Left ventricle myocardium superior (tissue), 1 donor: ENCODE measurements at places on chromosomes 7 and 10.

- no peak for DNase-seq
These were observed 4.6 kb downstream of the GPR15LG start for GRCh38 chr10:84178160-84178609.

DNA sequence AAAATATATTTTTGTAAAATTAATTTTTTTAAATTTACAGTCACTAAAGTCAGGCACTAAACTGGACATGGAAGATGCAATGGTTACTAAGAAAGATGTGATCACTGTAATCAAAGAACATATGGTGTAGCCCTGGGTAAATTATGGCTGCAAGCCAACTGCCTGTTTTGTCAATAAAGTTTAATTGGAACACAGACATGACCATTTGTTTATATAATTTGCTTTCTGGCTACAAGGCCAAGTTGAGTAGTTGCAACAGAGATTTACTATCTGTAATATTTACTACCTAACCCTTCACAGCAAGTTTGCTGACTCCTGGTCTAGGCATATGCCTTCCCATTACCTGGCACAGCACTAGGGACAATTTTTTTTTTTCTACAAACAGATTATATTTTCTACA is 448.9 kb downstream of the ADRA2A start:
- DNase-seq, result no peak

GRCh38 chr7:45977256-45977780 is 56.2 kb upstream of the IGFBP3 start:
- no peak for DNase-seq

- DNase-seq, result no peak
These were observed 393.5 kb upstream of the ADARB2 start for GRCh38 chr10:2130705-2131305.

DNA sequence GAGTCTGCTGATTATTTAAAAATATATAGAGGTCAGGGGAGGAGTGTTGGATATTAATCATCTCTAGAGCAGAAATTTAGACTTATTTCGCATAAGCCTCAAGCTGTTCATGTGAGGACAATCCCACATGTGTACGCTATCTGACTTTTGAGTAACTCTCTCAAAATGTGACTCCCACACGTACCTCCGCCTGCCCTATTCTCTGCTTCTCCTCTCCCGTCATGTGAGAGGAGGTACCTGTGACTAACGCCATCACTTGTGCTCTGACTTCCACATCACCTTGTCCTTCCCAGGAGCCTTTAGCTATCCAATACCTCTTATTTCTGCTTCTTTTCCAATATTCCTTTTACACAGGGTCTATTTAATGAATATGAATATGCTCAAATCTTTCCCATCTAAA is 119.3 kb upstream of the CALCR start:
- no peak for DNase-seq

- DNase-seq, result no peak
These were observed 56.9 kb downstream of the ATAD1 start for GRCh38 chr10:87761153-87761552.

- DNase-seq, result no peak
These were observed 63.3 kb downstream of the NKX6-2 start for GRCh38 chr10:132722394-132723329.
